Fibroblast of skin of abdomen (primary cell): ENCODE measurements at places on chromosomes 12 and 14.

GRCh38 chr12:49298160-49298559 lies 3.2 kb downstream of the PRPH start:
- DNase-seq, result no peak

- peak; percentile 61 for DNase-seq
Measured at GRCh38 chr14:103199124-103199523, 75.9 kb downstream of the TNFAIP2 start.

DNA sequence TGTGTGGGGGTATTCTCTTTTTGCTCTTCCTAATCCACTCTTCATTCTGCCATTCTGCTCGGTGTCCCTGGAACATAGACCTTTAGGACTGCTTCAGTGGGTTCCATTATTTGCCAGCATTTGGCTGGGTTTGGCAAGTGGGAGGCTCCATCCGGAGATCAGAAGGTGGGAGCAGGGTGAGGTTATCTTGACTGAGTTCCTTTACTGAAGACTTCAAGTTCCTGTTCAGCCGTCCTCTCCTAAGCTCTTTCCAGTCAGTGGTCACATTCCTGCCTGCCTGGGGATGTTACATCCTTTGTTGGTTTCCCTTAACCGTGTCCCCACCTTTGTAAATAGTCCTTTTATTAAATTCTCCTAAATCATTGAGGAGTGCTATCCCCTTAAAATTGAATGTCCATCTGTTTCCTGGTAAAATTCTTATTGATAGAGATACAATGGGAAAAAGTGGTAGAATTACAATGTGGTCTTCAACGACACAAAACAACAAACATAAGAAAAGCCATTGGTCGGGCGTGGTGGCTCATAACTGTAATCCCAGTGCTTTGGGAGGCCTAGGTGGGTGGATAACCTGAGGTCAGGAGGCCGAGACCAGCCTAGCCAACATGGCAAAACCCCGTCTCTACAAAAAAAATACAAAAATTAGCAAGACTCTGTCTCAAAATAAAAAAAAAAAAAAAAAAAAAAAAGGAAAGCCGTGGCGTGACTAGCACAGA lies 5.0 kb upstream of the MIA2 start:
- DNase-seq, result no peak

DNA sequence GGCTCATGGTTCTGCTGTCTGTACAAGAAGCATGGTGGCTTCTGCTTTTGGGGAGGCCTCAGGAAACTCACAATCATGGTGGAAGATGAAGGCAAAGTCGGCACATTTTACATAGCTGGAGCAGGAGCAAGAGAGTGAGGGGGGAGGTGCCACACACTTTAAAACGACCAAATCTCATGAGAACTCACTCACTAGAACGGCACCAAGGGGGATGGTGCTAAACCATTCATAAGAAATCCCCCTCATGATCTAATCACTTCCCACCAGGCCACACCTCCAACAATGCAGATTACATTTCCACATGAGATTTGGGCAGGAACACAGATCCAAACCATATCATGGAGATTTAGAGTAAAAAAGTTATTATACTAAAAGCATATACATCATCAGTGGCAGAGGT lies 13.6 kb upstream of the LEMD3 start:
- DNase-seq, result no peak

GRCh38 chr12:69002969-69003368 lies 70.0 kb upstream of the CPM start:
- DNase-seq, result no peak

DNA sequence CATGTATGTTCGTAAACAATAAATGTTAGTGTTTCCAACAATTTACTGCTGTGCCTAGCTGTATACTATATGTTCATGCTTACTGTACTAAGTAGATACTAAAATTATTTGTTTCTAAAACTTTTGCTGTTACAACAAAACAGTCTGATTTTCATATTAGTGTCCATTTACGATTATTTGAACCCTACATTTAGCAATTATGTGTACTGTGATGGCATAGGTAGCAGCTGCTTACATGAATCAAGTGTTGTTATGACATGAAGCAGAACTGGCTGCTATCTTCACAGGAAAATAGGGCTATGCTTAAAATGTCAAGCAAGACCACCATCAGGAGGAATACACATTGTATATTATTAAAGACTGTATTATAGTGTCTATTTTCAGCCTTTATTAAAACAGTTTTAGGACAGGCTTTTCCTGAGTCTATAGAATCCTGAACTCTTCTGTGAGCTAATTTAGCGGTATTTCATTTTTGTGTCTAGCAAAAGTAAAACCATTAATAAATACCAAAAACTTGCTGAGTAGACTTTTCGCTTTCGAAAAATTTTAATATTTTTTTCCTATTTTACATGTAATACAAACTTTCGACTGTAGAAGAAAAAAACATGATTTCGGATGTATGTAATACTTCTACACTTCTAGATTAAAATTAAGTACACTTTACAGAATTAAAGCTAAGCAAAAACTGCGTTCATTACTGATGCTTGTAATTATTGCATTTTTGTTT lies 1.1 kb upstream of the WDR89 start:
- no peak for DNase-seq

DNA sequence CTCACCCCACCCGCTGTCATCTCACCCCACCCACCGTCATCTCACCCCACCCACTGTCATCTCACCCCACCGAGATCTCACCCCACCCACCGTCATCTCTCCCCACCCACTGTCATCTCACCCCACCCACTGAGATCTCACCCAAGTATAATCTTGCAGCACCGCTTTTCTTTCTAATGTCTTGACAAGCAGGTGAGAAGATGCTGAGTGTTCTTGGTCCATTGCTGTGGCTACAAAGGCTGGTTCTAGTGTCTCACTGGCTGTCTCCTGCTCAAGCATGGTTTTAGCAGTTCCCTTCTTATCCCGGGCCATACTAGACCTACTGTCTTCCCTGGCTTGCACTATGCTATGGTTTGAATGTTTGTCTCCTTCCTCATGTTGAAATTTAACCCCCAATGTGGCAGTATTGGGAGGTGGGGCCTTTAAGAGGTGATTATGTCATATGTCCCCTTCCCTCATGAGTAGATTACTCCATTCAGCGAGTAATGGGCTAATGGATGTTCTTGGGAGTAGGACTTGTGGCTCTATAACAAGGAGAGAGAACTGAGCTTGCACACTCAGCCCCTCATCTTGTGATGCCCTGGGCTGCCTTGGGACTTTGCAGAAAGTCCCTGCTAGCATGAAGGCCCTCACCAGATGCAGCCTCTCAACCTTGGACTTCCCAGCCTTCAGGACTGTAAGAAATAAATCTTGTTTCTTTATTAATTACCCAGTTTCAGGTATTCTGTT lies 47.7 kb upstream of the PPP2R5C start:
- DNase-seq, result no peak

DNA sequence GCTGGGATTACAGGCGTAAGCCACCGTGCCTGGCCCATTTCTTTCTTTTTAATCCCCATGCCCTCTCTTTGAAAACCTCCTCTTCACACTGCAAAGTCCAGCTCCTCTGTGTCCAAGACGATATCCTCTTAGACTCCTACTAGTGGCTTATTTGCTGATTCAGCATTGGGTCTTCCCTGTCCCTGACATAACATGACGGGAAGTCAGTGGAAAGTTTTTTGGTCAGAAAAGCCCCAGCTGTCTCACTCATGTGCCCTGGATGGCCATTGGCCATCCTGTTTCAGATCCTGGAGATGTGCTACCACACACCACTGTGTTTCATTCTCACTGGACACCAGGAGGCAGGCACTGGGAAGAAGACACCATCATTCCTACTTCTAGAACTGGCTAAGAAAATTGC lies 102.6 kb upstream of the MED13L start:
- DNase-seq, result no peak

GRCh38 chr12:125431516-125431915 lies 366.3 kb downstream of the AACS start:
- DNase-seq, result no peak

DNA sequence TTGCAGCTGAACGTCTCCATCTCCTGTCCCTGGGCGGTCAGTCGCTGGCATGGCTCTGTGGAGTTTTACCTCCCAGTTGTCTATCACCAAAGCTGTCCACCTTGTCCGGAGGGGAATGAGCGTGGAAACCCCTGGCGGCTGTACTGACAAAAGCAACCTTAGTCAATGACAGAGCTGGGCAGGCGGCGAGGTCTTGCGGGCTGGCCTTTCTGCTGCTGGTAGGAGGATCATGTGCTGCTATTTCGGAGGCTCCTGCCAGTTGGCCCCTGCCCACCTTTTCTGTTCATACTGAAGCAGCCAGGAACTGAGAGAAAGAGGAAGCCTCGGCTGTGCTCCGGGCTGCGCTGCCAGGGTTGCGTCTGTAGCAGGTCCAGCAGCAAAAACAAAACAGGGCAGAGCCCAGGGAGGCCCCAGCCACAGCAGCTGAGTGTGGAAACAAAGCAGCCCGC lies 57.7 kb downstream of the HMGA2 start:
- DNase-seq, result no peak

DNA sequence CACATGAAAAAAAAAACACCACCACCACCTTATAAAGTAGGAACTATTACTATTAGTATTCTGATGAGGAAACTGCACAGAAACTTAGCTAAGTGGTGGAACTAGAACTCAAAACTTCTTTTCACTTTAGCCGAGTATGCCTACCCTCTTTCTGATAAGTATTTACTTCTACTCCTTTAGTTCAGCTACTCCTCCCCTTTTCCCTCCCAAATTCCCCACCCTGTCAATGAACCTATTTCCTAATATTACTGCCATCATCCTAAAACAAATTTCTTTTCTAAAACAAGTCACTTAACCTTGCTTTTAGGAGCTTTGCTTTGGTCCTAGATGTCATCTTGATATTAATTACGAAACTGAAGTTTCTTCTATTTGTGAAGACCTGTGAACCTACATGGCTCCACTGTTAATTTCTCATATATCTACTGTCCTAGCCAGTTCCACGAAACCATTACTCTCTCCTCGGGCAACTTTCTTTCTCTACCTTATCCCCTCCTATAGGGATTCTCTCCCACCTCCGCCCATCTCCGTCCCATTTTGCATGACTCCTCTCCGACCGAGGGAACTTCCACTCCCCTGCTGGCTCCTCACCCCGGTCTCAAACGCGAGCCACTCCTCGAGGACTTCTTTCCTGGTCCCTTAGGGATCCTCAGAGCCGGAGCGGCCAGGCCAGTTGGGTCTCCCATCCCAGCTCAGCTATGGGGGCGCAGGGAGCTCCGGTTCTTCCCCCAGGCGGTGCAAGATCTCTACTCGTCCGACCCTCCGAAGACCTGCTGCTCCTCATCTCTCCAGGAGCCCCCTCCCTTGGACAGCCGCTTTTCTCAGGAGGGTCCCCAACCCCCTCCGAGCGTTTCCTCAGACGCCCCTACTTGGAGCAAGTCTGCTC lies 1.1 kb downstream of the NUMB start:
- no peak for DNase-seq

GRCh38 chr12:100864366-100864765 lies 69.8 kb downstream of the ANO4 start:
- DNase-seq, result no peak

- no peak for DNase-seq
Measured at GRCh38 chr12:50251619-50252252, 31.6 kb downstream of the LIMA1 start.

DNA sequence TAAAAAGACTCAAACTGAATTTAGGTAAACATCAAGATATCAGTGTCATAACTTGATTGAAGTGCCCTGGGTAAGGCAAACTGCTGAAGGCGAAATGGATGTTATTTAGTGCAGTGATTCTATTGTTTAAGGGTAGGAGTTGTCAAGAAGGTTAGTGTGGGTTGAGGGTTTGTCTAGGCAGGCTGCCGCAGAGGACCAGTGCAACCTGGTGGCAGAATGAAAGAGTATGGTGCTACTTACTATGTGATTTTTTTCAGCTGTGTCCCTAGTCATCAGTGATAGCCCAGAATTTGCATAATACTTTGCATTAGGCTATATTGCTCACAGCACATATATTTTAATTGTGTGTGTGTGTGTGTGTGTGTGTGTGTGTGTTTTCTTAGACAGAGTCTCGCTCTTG lies 1127.0 kb downstream of the GALC start:
- no peak for DNase-seq

DNA sequence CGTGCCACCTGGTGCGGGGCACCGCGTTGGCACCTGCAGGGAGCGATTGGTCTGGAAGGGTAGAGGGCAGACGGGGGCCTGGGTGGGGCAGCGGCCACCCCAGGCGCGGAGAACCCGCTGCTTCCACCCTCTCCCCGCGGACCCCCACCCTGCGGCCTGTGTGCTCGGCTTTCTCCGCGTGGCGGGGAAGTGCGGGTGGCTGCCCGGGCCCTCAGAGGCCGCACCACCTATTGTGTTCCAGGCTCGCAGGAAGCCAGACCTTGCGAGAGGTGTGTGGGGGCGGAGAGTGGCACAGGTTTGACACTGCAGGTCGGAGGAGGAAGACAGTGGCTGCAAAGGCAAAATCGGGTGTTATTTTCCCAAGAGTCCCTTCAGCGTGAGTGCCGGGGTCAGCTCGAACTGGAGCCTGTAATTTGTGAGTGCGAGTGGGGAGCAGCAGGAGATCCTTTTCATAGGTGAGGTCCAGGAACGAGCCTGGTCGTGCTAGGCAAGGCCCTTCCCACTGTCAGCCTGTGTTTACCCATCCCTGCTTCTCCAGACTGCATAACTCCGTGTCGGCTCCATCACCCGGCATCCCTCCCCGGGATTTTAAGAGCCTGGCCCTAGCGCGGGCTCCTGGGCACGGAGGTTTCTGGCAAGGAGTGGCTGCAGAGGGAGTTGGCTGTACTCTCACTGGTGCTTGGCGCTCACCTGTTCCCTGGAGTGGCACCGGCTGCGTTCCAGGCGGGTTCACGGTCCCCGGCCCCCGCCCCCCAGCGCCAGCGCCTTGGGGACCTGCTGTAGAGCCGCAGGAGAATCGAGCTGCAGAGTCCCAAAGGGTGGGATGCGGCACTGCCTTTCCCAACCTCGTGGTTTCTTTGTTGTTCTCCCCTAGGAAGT lies 935 bp downstream of the TBC1D30 start:
- no peak for DNase-seq

GRCh38 chr12:132453361-132454192 lies 36.4 kb upstream of the FBRSL1 start:
- peak; percentile 84 for DNase-seq

DNA sequence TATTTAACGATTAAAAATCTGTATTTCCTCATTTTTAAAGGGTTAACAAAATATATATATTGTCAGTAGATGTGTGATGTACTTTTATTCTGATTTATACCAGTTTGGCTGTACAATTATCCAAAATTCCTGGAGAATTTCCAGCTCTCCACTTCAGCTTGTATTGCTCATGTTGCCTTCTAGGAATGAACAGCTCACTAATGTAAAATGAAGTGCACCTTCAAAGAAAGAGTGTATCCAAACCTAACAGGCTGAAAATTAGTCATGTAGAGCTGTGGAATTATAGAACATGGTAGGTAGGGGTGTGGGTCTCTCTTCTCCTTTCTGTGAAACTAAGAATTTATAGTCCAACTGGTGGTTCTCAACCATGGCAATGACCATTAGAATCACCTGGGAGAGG lies 362.0 kb downstream of the ETNK1 start:
- DNase-seq, result peak; percentile 15
